ENCODE measurements at places on chromosomes 13 and 19.

- DNase-seq = no peak
These were observed 89.5 kb downstream of the ARHGEF7 start for GRCh38 chr13:111204438-111205177.

GRCh38 chr19:15850385-15850784, 34.9 kb upstream of the OR10H1 start:
- no peak for DNase-seq

- no peak for DNase-seq
These were observed 2.7 kb upstream of the RPS16 start for GRCh38 chr19:39438270-39438934.

DNA sequence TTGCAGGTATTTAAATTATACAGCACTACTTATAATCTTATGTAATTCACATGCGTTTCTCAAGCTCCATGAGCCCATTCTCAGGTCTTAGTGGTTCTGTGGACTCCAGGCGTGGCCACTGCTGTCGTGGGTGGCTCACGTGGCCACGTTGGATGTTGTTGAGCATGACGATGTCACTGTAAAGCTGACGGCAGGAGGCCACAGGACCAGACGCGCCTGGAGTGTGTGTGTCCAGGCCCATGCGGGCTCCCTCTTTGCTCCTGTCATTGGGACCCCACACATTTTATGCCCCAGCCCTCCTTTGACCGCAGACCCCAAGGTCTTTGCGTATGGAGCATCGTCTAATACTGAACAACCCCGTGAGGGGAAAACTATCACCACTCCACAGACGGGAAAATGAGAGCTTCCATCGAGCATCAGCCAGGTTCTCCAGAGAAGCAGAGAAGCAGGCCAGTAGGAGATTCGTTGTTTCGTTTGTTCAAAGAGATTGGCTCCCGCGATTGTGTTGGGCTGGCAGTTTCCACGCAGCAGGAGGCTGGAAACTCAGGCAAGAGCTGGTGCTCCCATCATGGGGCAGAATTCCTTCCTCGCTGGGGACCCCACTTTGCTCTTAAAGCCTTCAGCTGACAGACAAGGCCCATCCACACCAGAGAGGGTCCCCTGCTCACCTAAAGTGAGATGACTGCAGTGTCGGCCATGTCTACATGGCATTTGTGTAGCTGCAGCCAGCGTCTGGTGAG, 129.3 kb upstream of the SPACA7 start:
- no peak for DNase-seq

- no peak for DNase-seq
These were observed 80.9 kb upstream of the SHISA2 start for GRCh38 chr13:26132756-26133155.

DNA sequence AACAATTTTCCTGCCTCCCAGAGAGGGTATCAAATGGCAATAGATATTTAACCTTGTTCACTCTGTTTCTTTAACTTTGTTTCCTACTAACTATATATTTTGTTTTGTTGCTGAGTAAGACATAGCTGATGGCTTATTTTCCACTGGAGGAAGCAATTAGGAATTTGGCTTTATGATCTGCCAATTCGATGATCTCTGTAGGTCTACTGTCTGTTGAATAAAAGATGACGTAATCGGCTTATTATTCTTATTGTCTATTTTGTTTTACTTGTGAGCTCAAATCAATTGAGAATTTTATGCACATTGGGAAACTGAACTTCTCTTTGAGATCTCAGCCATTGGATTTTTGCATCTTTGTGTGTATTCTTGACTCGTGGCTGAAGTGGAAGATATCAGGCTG, 862.6 kb downstream of the EFNB2 start:
- DNase-seq = no peak

- DNase-seq = peak; percentile 39
These were observed 1.0 kb downstream of the GPR108 start for GRCh38 chr19:6736169-6736916.

DNA sequence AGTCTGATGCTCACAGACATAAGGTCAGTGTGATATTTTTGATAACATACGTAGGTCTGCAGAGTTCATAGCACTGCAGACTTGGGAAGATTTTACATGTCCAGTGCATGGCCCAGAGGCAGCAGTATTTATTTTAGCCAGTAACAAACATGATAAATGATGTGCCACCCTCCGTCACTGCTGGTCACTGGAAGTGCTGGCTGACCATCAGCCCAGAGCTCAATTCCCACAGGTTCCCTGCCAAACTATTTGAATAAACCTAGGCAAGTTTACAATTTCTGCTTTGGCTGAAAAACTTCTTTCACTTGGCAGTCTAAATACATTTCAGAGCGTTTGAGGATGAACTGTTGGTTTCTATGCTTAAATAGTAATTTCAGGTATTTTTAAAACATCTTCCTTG, 135.5 kb upstream of the EDNRB start:
- no peak for DNase-seq

- no peak for DNase-seq
These were observed 33.6 kb upstream of the NANOS3 start for GRCh38 chr19:13843104-13843921.

- DNase-seq = no peak
These were observed 556 bp downstream of the TRIP10 start for GRCh38 chr19:6739883-6740588.

DNA sequence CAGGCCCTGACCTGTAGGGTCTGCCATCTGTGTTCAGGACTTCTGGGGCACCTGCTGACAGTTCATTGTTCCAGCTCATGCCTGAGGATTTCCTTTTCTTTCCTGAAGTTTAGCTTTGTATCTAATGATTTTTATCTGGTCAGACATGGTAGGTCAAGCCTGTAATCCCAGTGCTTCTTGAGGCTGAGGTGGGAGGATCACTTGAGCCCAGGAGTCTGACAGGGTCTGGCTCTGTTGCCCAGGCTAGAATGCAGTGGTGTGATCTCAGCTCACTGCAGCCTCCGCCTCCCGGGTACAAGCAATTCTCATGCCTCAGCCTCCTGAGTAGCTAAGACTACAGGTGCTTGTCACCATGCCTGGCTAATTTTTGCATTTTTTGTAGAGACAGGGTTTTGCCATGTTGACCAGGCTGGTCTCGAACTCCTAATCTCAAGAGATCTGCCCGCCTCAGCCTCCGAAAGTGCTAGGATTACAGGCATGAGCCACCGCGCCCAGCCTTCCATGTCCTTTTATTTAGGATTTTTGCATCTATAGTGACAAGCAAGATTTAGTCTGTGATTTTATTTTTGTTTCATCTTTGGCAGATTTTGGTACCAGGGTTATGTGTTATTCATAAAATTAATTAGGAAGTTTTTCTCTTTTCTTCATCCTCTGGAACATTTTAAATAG, 33.2 kb downstream of the CHST8 start:
- no peak for DNase-seq

DNA sequence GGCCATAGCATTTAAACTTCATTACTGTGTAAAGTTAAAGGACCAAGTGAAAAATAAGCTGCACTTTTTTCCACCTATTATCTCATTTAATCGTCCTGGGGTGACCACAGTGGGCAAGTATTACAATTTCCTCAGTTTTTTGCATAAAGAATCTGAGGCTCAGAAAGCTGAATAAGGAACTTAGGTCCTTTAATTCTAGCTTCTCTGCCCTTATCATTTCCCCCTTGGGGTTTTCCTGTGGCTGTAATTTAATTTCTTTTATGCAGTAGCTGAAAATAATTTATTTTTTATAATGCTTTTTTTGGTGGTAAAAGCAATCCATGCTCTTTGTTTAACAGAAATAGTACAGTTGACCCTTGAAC, 59.8 kb upstream of the RCBTB2 start:
- no peak for DNase-seq

- no peak for DNase-seq
These were observed 1.9 kb upstream of the C1QTNF9 start for GRCh38 chr13:24307211-24308067.

GRCh38 chr19:51440846-51441409, 17.3 kb downstream of the SIGLEC8 start:
- no peak for DNase-seq

- no peak for DNase-seq
These were observed 9.6 kb upstream of the NOTCH3 start for GRCh38 chr19:15210323-15210781.

DNA sequence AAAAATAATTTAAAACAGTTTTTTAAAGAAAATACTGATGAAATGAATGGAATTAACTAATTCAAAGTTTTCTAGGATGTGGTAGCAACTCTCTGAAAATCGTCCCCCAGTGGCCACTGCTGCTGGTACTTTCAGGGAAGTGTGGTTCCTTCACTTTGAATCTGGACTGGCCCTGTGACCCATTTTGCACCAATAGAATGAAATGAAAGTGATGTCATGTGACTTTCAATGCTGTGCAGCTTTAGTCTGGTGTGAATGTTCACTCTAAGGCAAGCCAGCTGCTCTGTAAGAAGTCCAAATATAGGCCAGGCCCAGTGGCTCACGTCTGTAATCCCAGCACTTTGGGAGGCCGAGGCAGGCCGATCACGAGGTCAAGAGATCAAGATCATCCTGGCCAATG, 26.4 kb upstream of the HNRNPA1L2 start:
- DNase-seq = no peak

DNA sequence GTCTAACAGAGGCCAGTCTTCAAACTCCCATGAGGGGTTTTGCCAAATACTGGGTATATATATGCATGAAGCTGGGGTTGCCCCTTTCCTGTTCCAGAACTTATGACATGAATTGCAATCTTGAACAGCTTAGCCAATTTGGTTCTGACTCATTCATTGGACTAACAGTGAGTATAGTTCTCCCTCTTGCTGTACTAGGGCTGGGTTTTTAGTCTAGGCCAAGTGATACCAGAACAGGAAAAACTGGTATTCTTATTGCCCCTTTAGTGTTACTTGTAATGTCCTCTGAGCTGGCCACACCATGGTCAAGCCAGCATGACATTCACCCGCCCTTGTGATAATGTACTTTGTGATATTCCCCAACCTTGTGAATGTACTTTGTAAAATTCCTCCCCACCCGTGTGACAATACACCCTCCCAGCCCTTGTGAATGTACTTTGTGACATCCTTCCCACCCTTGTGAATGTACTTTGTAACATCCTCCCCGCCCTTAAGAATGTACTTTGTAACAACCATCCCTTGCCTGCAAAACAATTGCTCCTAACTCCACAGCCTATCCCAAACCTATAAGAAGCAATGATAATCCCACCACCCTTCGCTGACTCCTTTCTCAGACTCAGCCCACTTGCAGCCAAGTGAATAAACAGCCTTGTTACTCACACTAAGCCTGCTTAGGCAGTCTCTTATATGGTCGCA, 26.9 kb downstream of the ZNF846 start:
- DNase-seq = no peak

DNA sequence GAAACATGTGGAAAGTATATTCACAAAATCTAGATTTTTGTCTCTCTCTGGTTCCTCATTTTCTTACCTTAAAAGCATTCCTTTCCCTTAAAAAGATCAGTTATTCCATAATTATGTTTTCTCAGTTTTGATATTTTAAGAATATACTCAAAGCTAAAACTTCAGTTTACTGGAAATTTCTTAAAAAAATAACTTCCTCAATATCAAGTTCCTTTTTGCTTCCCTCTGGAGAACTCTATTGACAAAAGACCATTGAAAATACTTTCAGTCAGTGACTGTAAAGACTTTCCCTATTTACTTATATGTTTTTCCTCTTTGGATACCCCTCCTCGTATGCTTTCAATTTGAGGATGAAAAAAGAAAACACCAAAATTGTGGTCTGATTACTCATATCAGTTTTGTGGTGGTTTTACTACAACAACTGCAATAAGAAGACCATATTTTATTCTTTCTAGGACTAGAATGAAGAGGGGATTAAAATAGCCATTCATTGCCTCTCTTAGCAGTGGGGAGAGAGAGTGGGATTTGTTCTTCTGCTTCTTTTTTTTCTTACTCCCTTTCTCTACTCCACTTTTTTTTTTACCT, 113.2 kb downstream of the ESD start:
- DNase-seq = no peak

GRCh38 chr19:33469171-33470039, 52.2 kb downstream of the PEPD start:
- DNase-seq = no peak

DNA sequence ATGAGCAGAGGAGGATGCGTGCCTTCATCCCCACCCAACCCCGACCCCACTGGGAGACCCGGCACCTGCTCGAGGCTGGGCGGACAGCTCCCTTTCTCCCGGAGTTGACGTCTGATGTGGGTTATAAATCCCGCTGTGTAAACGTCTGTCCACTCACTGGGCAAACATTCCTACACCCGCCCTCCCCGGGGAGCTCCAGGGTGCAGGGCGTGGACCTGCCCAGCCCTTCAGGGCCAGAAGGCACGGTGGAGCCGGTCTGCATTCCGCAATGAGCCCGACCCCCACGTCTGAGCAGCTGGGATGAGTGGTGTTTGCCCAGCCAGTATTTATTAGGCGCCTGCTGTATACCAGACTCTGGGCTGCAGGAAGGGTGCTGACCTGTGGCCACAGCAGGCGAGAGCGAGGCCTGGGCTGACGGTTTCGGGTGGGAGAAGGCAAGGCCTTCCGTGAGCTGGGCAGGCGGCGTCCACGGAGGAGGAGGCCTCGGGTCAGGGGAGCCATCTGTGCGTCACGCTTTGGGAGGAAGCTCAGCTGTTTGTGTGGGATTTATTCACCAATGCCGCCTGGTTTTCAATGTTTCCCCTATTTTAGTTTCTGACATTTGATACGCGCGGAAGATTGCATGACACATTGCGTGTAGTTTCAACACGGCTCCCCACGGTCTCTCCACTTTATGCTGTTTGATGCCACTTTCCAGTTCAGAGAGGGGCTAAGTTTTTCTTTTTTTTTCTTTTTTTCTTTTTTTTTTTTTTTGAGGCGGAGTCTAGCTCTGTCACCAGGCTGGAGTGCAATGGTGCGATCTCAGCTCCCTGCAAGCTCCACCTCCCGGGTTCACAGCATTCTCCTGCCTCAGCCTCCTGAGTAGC, 2.0 kb downstream of the MISP start:
- DNase-seq = peak; percentile 43

GRCh38 chr13:41299316-41300094, 11.6 kb upstream of the NAA16 start:
- no peak for DNase-seq

DNA sequence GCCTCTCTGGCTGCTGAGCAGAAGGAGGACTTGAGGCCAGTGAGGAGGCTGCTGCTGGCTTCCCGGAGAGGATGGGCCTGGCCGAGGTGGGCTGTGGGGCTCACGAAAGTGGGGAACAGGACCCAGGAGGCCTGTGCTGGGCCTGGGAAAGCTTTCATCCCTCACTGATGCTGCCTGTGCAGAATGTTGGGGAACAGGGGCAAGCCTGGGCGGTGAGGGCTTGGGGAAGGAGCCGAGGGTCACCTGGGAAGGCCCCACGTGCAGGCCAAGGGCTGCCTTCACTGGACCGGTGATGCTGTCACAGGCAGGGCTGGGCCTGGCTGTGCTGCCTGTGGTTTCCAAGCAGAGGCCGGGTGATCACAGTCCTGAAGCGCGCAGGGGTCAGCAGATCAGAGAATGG, 9.4 kb downstream of the AP1M1 start:
- DNase-seq = no peak

- DNase-seq = no peak
These were observed 9.1 kb downstream of the ZNF555 start for GRCh38 chr19:2850256-2850925.

GRCh38 chr13:32666990-32667571, 80.8 kb downstream of the PDS5B start:
- no peak for DNase-seq

DNA sequence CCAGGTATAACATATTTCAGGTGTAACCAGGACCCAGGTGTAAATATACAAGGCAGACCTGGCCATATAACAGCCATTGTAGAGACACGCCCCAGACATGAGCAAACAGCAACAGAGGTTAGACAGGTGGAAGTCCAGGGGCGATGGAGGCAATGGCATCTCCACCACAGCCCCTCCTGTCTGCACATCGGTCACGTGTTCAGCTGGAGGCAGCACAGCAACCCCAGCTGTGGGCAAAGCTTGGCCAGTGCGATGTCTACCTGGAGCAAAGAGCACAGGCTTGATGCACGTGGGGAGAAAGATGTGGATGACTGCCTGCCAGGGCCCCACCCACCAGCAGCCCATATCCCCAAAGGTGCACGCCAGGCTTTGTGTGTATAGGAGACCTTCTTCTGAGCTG, 4.4 kb downstream of the CYP4F2 start:
- no peak for DNase-seq

Measured in progenitor cell of endocrine pancreas (in vitro differentiated cells).